ENCODE measurements at places on chromosomes 12 and 14.

- DNase-seq, result no peak
These were observed 758.3 kb downstream of the C12orf50 start for GRCh38 chr12:87270919-87271318.

DNA sequence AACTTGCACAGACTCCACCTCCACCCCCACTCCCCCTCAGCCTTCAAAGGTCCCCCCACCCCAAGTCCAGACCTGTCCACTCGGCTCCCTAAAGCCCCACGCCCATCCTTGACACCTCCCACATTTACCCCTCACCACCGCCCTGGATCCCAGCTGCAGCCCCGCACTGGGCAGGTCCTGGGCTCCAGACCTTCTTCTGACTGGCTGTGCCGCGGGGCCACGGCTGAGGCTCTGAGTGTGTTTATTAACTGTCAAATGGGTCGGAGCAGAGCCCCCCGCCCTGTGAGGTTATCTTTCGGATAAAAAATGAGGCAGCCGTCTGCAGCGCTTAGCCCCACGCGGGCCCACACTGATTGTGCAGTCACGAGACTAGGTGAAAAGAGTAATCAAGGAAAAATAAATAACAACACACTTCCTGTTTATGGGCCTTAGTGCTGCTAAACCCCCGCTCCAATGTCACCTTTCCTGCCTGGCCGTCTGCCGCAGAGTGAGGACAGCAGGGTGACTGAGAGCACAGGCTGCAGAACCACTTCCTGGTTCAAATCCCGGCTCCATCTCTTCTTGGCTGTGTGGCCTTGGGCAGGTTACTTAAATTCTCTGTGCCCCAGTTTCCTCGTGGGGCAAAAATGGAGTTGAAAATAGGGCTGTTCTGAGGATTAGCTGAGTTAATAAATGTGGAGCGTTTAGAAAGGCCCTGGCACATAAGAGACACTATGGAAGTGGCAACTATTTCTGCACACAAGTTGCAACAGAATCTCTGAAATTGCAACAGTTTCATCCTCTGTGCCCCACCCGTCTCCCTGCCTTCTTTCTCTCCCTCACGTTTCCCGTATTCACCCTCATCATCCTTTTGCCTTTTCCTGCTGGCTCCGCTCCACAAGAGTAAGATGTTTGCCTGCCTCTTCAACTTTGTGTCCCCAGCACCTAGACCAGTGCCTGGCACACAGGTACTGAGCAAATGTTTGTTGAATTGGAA, 9.4 kb downstream of the SETD1B start:
- no peak for DNase-seq

DNA sequence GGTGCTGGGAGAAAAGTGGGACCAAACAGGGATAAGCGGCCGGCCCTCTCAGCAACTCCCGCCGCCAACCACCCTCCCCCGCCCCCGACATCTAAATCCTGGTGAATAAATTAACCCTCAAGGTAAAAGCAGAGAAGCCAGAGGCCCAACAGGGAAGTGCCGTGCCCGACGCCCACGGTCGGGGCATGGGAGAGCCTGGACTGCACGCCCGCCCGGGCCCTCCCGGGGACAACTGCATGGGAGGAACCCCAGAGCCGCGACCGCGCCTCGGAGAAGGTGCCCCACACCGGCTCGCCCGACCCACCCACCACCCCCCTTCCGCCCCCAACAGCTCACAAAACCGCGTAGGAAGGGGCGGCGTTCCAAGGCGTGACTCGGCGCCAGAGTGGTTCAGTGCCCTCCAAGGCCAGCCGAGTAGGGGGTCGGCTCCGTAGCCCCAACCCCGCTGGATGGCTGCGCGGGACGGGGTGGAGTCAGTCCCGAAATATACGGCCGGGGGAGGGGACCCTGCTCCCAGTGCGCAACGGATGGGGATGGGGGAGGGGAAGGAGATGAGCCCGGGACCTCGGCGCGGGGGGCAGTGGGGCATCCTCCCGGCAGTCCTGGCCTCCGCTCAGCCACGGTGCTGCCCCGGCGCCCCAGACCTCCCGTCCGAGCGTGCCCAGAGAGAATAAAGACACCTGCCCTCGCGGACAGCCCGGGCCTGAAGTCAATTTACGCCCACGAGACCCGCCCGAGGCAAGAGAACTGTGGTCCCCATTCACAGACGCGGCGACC, 732 bp downstream of the SLC25A29 start:
- peak; percentile 68 for DNase-seq

GRCh38 chr12:94208622-94208966, 60.2 kb downstream of the PLXNC1 start:
- DNase-seq, result no peak

GRCh38 chr12:105048315-105048714, 35.9 kb downstream of the ALDH1L2 start:
- DNase-seq, result no peak

- DNase-seq, result no peak
These were observed 4.3 kb downstream of the GALNT9 start for GRCh38 chr12:132324841-132325732.

GRCh38 chr14:72128629-72129028, 196.4 kb downstream of the RGS6 start:
- DNase-seq, result no peak

GRCh38 chr12:130860311-130860710, 11.6 kb upstream of the RAN start:
- no peak for DNase-seq

DNA sequence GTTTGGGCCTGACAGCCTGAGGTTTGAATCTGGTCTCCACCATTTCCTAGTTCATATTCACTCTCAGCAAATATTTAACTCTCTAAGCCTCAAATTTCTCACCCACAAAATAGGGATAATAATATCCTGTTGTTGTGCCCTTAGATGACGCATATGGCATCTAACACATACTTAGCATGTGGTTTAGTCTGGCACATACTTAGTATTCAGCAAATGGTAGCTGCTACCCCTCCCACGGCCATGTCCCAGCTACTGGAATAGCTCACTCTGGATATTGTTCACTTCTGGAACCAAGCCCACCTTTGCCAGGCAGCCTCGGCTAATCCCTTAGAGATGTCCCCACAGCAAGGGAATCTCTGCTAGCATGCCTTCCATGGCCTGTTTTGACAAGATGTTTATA, 53.3 kb downstream of the BICD1 start:
- DNase-seq, result peak; percentile 85

DNA sequence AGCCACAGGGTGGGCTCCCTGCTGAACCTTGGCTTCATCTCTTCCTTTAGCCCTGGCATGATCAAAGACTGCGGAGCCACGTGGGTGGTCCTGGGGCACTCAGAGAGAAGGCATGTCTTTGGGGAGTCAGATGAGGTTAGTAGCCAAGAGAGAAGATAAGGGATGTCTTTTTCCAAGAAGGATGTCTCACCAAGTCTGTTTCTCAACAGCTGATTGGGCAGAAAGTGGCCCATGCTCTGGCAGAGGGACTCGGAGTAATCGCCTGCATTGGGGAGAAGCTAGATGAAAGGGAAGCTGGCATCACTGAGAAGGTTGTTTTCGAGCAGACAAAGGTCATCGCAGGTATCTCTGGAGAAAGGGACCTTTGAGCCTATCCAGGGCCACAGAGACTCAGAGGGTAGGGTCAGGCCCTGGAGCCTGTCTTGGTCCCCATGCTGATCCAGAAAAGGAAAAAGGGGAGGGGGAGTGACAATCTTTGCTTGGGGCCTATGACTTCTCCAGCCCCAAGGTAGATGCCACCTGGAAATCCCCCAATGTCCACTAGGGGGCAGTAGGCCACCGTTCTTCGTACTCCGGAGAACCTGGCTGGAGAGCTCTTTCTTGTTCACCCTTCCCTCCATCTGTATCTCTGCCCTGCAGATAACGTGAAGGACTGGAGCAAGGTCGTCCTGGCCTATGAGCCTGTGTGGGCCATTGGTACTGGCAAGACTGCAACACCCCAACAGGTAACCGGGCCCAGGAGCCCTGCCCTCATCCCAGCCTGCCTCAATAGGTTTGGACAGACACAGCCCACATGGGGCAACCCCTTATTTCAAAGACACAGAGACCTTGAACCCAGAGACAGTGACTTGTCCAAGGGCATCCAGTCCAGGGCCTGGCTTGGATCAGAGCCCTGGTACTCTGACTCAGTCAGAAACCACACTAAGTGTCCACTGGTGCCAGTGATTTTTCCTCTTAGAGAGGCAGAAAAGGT, 2.0 kb downstream of the TPI1 start:
- peak; percentile 69 for DNase-seq

GRCh38 chr14:38387821-38388220, 131.9 kb upstream of the CLEC14A start:
- DNase-seq, result no peak

DNA sequence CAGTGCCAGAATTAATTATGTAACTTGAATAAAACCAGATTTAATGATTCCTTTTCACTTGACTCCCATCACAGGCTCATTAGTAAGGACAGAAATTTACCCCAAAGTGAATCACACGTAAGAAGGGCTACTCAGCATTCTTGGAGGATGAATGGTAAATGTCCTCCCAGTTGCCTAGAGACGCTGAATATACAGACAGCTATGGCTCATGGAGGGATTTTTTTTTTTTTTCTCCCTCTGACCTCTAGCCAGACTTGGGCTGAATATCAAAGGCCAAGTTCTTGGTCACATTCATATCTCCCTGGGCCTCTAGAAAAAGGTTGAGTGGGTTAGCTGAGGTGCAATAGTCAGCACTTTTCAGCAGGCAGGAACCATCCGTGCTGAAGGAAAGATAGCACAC, 77.5 kb downstream of the PHLDA1 start:
- DNase-seq, result no peak

GRCh38 chr12:131046813-131047788, 93.4 kb downstream of the ADGRD1 start:
- DNase-seq, result no peak

- DNase-seq, result peak; percentile 38
These were observed 355.6 kb upstream of the KITLG start for GRCh38 chr12:88935856-88936255.

DNA sequence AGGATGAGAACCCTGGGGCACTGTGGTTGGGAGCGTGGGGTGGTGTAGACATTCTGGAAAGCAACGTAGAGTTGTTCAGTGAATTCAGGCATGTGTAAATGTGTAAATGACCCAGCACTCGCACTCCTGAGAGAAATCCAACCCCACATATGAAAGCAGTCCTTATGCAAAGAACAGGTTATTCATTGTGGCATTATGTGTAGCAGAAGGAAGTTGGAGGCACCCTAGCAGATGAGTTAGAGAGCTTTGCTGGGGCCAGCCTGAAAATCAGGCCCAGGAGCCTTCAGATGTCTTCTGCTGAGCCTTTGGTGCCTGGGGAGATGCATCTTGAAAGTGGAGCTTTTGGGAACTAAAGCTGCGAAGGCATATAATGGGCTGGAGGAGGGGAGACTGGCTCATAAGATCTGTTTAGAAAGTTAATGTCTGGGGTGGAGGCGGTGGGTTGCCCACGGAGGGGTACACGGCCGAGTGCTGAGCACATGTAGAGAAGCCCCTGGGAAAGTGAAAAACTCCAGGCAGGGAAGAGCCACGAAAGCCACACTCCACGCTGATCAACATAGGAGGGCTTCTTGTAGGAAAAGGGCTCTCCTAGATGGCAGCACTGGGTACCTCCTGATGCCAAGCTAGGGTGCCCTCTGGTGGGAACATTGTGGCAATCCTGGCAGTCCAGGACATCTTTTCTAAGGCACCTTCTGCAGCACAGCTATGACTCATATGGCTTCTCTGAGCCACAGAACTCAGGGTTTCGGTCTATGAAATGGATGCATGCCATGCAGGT, 6.0 kb upstream of the KRT83 start:
- peak; percentile 87 for DNase-seq

Measured in D341Med (cell line).